ENCODE measurements at places on chromosomes 1 and 21. TPM values are rescaled to one million over a fixed set of nuclear protein-coding genes. Genes with fewer than 3 reads are reported as not detected.

- no peak for DNase-seq
Measured at GRCh38 chr1:32965251-32965747, 690 bp upstream of the RNF19B start.

- no peak for DNase-seq
Measured at GRCh38 chr1:213409971-213410370, 358.9 kb downstream of the RPS6KC1 start.

DNA sequence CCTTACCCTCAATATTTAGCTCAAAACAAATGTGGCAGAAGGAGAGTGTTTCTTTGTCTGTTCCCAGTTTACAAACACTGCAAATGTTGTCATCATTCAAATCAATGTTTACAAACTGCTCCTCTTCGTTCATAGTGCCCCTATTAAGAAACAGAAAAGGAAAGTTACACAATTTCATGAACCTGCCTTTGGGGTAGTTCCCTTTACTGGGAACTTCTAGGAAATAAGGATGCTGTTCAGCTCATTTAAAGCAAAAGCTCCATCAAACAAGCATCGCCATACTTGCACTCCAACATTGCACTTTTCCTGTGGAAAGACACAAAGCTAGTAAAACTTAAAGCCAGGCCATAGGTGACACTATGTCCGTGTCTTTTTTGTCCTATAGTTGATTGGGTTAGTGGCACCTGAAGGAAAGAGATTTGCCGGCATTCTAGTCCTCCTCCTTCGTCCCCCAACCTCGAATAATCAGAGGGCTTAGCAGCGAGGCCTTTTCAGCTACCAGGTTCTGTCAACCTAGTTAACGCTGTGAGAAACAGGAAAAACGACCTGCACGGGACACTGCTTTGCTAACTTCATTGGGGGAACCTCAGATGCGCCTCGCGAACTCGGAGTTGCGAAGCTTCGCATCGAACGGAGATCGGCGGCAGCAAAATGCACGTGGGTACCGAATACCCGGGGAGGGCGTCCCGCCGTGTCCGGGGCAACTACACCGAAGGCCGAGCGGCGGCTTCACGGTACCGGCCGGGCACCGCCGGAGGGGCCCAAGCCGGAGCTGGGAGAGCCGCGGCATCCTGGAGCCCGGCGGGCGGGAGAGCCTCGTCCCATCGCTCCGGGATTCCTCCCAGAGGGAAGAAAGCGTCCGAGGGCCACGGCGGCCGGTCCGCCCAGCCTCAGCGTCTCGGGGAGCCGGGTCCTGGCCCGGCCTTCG is 706 bp downstream of the C21orf91 start:
- DNase-seq, result peak; percentile 69

The FAM72D gene
- polyA plus RNA-seq, result 0.38 TPM

The RAVER2 gene
- 0.84 TPM for polyA plus RNA-seq

The ZBTB7B gene
- 3.7 TPM for polyA plus RNA-seq
